PC-3 (cell line): ENCODE measurements at places on chromosomes 11 and 22.

- no peak for DNase-seq
Measured at GRCh38 chr11:28383456-28383855, 275.3 kb downstream of the METTL15 start.

DNA sequence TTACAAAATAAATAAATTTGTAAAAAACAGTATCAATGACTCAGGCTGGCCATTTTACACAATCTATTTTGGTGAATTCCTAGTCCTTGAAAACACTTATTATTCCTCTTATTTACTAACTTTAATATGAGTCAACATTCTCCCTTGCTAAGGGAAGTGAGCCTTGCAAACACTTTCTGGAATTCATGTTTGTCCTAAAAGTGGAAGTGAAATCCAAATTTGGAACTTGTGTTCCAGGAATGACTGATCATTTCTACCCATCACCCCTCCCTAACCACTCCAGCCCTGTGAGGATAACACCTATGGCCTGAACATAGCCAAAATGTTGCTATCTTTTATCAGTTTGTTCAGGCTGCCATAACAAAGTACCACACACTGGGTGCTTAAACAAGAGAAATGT, 83.1 kb downstream of the OR5AK2 start:
- peak; percentile 72 for DNase-seq

DNA sequence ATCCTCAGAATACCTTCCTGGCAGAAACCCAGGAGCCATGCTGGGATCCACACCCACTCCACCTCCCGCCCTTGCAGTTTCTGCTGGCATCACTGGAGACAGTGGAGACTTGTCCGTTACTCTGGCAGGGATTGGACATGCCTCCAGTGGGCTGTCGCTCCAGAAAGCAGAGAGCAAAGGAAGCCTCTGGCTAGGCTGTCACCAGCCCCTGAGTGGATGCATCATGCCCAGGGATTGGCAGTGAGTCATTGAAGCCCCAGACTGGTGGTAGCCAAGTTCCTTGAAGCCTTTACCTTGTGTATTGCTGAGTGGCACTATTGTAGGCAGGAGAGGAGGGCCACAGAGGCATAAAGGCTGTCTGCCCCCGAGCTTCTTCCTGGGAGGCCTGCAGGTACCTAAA, 34.8 kb upstream of the E2F8 start:
- peak; percentile 43 for DNase-seq

GRCh38 chr22:36365020-36365411, 22.8 kb downstream of the MYH9 start:
- peak; percentile 89 for DNase-seq

- no peak for DNase-seq
Measured at GRCh38 chr11:87125257-87125656, 87.5 kb downstream of the TMEM135 start.

GRCh38 chr22:32850591-32851517, 49.3 kb downstream of the TIMP3 start:
- DNase-seq, result no peak

GRCh38 chr22:35616043-35616442, 1.1 kb downstream of the MB start:
- no peak for DNase-seq

- DNase-seq, result peak; percentile 87
Measured at GRCh38 chr11:110337570-110338193, 41.3 kb upstream of the RDX start.

DNA sequence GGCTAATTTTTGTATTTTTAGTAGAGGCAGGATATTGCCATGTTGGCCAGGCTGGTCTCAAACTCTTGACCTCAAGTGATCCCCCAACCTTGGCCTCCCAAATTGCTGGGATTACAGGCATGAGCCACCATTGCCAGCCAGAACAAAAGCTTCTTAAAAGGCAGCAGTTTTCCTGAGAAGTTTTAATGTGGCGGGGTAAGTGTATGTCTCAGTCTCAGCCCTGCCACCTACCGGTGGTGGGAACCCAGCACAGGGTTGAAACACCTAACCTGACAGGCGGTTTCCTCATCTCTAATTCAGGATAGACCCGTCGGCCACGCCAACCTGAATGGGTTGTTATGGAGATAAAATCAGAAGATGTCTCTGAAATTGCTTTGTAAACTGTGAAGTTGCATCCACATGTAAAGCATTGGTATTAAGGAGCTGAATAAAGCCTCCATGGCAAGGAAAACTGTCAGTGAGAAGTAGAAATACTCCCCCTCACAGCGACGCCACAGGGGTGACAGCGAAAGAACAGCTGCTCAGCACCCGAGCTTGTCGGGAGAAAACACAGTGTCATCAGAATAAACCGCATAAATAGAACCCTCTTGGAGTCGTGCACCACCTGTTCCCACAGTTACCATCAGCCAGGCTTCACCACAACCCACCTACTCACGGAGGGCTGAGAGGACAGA, 165.9 kb upstream of the NCAM1 start:
- DNase-seq, result peak; percentile 70

DNA sequence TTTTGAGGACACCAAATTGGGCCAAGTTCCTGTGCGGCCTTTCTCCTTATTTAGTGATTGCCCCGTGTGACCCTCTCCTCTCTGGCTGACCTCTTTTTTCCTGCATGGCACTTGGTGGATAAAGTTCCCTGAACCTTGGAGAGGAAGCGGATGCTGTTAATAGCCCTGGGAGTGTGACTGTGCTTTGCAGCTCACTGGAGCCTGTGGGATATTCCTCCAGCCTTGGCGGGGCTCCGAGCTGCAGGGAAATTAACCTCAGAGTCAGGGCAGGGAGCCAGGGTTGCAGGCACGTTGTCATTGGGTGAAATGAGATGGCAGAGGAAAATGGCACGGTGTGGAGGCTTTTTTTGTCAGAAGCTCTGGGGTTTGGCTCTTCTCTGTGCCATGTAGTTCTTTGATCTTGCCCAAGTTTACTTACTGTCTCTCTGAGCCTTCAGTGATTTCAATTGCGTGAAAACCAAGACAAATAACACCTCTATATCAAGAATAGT, 965 bp downstream of the OR9Q1 start:
- no peak for DNase-seq

GRCh38 chr11:10309163-10310093, 4.6 kb downstream of the ADM start:
- DNase-seq, result peak; percentile 89

- DNase-seq, result no peak
Measured at GRCh38 chr11:116579031-116579653, 193.6 kb downstream of the BUD13 start.

DNA sequence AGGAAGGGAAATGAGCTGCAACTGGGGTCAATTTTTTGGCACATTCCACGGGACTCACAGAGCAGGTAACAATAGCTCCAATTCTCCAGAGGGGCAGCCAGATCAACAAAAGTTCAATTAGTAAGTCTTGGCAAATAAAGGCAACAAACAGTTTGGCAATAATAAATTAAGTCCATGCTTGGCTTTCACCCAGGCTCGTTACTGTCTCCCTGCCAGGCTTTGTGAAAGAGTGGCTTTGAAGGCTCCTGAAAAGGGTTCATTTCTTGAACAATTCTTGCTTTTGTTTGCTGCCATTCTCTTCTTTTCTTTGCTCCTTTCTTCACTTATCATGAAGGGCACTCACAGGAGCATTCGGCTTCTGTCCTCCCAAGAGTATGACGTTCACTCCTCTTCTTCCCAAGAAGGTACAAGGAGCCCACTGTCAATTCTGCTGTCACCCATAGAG, 123.3 kb downstream of the APIP start:
- DNase-seq, result no peak

DNA sequence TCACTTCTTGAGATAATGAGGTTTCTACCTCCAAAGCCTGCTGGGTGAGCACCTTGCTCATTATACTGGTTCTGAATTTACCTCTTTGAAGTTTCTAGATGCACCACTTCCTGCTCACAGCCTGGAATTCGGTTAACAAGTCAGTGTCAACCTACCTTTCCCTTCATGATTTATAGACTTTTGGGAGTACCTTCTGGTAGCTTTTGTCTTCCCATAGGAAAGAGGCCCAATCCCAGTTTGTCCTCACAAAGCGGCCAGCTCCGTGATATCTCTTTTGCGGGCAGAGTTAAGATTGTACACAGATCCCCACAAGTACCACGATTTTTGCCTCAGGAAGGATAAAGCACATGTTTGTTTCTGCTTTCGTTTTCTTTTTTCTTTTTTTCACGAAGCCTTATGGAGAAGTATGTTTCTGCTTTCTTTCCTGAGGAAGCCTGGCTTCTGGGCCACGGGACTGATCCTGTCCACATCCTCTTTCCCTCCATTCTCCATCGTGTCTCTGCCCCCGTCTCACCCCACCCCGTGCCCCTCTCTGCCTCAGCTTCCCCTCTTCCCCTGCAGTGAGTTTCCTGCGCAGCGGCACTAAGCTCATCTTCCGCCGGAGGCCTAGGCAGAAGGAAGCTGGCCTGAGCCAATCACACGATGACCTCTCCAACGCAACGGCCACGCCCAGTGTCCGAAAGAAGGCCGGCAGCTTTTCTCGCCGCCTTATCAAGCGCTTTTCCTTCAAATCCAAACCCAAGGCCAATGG, 5.7 kb upstream of the HINFP start:
- no peak for DNase-seq

GRCh38 chr11:62574363-62575071, 826 bp upstream of the EEF1G start:
- DNase-seq, result peak; percentile 29

DNA sequence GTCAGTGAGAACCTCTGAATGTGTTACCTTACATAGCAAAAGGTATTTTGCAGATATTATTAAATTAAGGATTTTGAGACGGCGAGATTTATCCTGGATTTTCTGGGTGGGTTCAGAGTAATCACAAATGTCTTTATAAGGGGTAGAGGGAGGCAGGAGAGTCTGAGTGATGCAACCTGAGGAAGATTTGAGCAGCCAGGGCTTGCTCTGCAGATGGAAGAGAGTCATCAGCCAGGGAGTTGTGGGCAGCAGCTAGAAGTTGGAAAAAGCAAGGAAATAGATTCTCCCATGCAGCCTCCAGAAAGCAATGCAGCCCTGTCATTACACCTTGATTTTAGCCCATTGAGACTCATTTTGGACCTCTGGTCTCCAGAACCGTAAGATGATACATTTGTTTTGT, 4.1 kb upstream of the WDR74 start:
- DNase-seq, result no peak

GRCh38 chr11:99281331-99281730, 260.6 kb downstream of the CNTN5 start:
- DNase-seq, result peak; percentile 11

DNA sequence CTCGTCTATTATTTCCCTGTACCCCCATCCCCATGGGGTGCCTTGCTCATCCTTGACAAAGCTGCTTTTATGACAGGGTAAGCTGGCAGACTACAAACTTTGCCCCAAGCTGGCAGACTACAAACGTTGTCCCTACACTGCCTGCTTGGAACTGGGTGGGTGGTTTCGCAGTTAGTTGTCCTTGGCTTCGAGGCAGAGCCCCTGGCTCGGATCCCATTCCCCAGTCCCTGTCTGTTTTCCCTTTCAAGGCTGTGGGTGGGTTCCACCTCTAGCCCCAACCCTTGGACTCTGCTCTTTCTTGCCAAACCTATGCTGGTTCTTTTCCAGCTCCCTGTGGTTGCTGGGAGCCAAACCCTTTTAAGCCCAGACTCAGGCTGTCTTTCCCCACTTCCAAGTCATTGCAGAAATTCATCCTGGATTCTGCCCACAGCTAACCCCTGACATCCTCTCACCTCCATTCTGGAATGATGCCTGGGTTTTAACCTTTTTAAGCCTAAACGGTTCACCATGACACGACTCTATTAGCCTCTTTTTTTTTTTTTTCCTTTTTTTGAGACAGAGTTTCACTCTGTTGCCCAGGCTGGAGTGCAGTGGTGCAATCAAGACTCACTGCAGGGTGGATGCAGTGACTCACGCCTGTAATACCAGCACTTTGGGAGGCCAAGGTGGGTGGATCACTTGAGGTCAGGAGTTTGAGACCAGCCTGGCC, 9.2 kb upstream of the RBM14 start:
- DNase-seq, result no peak

GRCh38 chr11:6419009-6419631, at the start of gene APBB1:
TSS of gene APBB1 (minus strand) at chr11:6419094. CDS start at chr11:6411347, 7,747 bp downstream.
- DNase-seq, result peak; percentile 63

DNA sequence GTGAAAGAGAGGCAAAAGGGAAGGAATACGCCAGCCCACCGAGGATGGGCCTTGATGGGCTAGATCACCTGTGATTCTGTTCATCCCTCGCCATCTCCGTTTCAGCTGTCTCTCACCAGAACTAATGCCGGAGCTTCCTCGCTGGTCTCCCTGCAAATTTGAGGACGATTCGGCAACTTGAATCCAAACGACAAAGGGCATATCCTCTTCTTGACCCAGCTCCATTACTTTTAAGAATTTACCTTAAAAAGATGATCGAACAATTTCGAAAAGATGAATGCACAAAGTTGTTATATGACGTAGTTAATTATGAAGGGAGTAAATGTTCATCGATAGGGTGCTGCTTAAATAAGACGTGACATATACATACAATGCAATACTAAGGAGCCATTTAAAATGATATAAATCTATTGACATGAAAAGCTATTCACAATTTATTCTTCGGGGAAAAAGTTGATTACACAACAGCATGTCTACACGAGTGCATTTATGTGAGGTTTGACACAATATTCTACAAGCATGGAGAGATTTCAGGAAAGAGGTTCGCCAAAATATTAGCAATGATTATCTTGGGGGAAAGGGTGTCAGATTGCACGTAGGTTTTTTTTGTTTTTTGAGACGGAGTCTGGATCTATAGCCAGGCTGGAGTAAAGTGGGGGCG, 937 bp upstream of the FAM168A start:
- no peak for DNase-seq

DNA sequence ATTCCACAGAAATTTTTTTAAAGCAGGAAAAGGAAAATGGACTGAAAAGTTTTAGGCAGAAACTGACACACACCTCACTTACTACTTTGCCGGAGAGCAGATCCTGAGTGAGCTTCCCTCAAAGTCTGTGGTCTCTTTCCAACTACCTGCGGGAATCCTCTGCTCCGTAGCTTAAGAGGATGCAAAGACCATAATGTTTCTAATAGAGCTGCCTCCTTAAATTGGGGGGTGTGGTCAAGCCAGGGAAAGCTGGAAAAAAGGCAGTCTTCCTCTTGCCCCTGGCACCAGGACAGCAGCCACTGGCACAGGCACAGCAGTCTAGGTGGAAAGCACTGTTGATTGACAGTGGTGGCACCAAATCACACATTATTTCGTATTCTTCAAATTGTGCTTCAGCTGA, at the start of gene ETS1:
Gene ETS1 (minus strand): TSS at position 144 of the 400 bp plus-strand sequence. CDS start 14,428 bp downstream, outside the sequence.
- peak; percentile 76 for DNase-seq

- no peak for DNase-seq
Measured at GRCh38 chr11:118129471-118130172, 23.0 kb downstream of the SCN4B start.
